ENCODE measurements at places on chromosomes 16 and 17.

- no peak for DNase-seq
Observed at GRCh38 chr16:1007284-1007850, 25.8 kb downstream of the SOX8 start.

DNA sequence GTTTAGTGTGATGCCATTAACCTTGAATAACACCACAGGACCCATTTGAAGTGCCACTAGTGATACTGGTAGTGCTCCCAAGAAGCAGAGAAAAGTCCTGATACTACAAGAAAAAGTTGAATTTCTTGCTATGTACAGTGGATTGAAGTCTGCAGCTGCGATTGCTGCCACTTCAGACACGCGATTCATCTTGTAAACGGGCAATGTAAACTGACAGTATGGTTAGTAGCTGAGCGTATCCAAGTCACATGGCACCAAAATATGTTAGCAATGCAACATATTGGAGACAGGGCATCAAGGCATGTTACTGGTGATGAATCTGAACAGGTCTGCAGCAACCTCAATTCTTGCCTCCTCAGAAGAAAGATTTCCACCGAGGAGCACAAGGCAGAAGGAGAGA lies 238.9 kb downstream of the HS3ST3B1 start:
- no peak for DNase-seq

DNA sequence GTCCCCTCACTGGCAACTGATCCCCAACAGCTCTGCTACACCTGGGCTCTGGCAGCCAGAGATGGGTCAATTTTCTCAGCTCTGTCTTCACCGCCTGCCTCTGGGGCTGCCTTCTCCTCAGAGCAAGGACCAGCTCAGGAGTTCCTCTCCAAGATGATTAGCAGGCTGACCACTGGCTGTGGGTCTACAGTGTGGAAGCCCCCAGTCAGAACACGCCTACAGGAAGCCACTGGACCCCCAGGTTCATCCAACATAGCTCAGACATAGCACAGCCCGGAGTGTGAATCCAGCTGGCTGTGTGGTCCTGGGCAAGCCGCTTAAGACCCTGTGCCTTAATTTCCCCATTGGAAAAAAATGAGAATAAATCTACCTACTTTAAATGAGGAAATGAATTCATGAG lies 4.9 kb downstream of the DOK4 start:
- DNase-seq, result no peak

DNA sequence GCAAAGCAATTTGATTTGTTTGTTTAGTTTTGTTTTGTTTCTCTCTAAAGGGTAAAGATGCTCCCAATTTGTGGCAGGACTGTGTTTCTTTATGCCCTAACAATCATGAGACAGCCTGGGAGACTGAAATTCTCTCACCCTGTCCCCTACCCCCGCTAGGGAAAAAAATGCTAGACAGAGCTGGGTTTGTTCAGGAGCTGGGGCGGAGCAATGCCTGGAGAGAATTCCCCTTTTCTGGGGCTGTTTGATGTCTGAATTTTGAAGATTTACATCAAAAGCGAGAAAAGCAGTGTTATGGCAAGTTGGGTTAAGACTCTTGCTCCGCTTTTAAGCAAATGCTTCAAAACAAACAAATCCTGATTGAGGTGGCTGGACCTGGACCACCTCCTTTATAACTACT lies 8.4 kb downstream of the MAF start:
- DNase-seq, result no peak

DNA sequence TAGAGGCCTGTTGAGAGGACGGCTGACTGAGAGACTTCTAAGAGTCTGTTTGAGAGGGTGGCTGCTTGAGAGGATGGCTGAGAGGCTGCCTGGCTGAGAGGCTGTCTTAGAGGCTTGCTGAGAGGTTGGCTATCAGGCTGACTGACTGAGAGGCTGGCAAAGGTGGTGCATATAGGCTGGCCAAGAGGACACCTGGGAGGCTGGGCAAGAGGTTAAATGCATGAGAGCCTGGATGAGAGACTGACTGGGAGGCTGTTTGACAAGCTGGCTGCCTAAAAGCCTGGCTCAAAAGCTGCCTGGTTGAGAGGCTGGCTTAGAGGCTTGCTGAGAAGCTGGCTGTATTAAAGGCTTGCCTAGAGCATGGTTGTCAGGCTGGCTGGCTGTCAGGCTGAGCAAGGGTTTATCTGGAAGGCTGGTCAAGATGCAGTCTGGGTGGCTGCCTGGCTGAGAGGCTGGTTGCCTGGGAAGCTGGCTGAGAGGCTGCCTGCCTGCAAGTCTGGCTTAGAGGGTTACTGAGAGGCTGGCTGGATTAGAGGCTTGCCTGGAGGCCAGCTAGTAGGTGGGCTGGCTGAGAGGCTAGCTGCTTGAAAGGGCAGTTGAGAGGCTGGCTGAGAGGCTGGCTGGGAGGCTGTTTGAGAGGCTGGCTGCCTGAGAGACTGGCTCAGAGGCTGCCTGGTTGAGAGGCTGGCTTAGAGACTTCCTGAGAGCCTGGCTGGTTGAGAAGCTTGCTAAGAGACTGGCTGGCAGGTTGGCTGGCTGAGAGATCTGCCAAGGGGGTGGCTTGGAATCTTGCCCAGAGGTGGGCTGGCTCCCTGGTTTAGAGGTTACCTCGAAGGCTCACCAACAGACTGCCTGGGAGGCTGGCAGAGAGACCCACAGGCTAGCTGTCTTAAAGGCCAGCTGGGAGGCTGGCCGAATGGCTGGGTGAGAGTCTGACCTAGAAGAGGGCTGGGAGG lies 38.3 kb upstream of the ACSM2B start:
- no peak for DNase-seq

DNA sequence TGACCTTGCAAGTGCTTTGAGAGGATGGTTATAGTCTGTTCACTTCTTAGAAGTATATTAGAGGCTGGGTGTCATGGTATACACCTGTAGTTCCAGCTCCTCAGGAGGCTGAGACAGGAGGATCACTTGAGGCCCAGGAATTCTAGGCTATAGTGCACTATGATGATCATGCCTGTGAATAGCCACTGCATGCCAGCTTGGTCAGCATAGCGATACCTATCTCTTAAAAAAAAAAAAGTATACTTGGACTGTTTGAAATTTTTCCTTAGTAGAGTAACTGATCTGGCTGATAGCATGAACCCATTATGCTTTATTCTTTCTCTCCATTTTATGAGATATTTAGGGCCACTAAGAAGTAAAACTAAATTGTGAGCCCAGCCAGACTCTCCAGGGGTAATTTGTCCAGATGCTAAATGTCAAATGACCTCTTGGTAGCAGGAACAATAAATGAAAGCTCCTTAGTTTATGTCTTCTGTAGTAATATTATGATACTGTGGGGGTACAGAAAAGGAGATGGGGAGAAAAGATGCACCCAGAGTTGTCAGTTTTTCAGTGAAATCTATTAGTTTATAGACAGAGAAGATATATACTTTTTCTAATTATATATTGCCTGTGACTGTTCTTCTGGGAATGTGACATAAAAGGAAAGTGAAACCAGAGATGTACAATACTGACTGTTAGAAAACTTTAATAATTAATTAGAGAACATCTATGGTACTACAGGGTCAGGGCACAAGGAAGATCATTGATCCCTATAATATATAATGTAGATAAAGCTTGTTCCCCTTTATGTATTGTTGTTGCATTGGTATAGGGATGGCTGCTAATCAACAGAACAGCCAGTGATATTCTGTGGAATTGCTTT lies 335.3 kb upstream of the TBX2 start:
- DNase-seq, result no peak

DNA sequence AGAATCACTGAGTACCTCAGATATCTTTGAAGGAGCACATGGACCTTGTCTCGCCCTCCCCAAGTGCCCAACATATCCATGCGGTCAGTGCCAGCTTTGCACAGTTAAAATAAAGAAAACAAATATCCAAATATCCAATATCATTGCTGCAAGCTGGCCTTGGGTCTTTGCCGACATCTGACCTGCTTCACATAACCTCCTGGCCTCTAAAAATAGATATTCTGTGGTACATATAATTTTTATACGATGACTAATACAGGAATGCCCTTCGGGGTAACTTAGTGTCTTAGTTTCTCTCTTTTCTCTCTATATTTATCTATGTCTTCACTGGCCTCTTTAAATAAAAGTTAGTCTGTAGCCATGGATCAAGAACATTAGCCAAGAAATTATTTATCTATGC lies 67.8 kb downstream of the MAF start:
- DNase-seq, result no peak

DNA sequence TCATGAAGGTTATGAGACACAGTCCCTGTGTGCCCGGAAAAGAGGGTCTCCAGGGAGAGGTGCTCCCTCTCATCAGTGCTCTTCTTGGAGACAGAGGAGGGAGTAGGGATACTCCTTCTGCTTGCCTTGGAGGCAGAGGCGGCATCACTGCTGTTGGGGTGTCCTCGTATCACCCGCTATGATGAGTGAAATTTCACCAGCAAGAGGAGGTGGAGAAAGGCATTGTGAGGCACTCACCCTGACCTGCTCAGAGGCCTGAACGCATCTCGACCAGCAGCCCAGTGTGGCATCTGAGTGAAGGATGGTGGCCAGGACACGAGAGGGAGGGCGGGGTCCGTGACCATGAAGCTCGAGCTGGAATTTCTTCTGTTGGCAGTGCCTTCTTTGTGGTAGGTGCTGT lies 222.1 kb upstream of the CHMP6 start:
- no peak for DNase-seq

- DNase-seq, result no peak
Observed at GRCh38 chr16:56252835-56253234, 61.5 kb downstream of the GNAO1 start.

Measured in activated CD8-positive, alpha-beta memory T cell treated with anti-CD3 and anti-CD28 coated beads, Interleukin-2, amount 50 U/mL, for 48 hours (primary cell).